A172 (cell line): ENCODE measurements at places on chromosomes 2 and 18.

DNA sequence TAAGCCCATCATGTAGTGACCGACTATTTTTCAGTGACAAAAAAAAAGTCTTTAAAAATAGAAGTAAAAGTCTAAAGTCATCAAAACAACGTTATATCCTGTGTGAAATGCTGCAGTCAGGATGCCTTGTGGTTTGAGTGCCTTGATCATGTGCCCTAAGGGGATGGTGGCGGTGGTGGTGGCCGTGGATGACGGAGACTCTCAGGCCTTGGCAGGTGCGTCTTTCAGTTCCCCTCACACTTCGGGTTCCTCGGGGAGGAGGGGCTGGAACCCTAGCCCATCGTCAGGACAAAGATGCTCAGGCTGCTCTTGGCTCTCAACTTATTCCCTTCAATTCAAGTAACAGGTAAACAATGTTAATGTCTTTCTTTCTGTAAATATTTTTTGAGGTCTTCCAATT is at the start of gene CD28:
Gene CD28 (plus strand): TSS at position 237 of the 400 bp plus-strand sequence. CDS start 58 bp downstream, at position 295.
- no peak for DNase-seq

DNA sequence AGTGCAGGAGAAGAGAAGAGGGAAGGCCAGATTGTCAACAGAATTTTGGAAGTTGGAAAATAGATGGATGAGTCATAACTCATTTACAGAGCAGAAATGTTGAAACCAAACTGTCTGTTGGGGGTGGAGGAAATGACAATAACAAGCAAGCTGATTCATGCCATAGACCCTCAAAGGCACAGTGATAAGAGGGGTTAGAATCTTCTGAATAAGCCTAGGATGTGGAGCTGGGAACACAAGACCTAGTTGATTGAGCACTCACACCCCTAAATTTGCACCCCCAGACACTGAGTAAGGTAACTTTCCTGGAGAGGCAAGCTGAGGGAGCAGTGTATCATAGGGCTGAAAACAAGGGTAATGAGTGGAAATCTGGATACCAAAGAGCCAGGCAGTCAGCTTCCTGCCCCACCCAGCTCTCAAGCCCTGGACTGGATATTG is 141.4 kb downstream of the SCG2 start:
- DNase-seq, result peak; percentile 60

GRCh38 chr2:166373951-166374350 is 1.8 kb downstream of the SCN9A start:
- peak; percentile 81 for DNase-seq

GRCh38 chr2:108534584-108535356 is 500 bp downstream of the LIMS1 start:
- peak; percentile 42 for DNase-seq

DNA sequence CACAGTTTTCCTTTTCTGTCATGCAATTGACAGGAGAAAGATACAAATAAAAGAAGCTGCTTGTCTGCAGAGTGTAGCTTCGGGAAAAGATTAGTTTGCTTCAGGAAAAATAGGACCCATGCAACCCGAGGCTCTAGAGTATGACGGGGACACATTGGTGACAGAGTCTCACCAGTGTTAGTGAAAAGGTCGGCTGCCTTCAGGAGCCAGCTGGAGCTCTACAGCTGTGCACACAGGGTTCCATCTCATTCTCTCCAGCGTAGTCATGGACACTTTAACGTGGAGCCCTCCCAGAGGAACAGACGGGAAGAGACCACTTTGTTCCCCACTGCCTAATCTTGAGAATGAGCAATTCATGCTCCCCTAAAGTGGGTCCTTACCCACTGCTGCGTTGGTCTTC is 42.9 kb downstream of the FECH start:
- no peak for DNase-seq

DNA sequence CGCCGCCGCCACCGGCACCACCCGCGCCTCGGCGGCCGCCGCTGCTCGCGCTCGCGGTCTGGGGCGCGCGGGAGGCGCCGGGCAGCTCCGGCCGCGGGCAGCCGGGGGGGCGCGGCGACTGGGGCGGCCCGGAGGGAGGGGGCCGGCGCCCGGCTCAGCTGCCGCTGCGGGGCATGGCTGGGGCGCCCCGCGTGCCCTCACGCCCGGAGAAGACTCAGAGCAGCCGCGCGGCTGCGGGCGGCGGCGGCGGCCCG is 295 bp downstream of the GAREM1 start:
- DNase-seq, result no peak

GRCh38 chr2:16223161-16223840 is 283.0 kb downstream of the MYCN start:
- no peak for DNase-seq

DNA sequence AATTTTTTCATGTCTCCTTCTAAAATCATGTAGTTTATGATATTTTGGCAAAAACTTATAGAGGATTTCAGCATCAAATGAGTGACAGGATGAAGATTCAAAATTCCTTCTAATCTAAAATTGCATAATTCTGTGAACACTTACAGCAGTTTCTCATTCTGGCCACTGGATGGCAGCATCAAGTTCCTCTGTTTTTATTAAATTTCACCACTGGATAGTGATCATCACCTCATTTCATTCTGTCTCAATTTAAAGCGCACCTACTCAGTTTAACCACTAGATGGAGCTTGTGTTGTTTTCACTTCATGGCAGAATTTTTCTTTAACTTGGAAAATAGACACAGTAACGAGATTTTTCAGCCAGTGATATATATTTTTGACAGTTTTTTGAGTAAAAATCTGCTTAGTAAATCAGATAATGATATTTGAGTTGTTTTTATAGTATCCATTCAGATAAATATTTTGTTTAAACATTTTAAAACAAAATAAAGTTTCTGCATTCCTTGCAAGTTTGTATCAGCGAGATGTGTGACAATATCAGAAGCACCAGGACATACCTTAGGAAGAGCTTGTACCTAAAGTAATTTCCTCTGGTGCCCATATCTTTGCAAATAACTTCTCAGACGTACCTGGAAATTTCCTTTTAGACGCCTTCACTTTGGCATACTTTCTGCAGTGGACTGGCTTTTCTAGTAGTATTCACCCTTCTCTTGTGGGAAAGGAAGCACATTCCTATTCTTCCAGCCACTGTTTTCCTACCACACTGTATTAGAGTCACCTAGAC is 94.7 kb upstream of the ARHGAP15 start:
- peak; percentile 86 for DNase-seq

GRCh38 chr2:72138011-72138881 is 9.4 kb downstream of the CYP26B1 start:
- DNase-seq, result no peak

GRCh38 chr2:165967746-165968145 is 14.2 kb upstream of the TTC21B start:
- DNase-seq, result no peak

- DNase-seq, result peak; percentile 9
Observed at GRCh38 chr18:74496508-74497323, 553 bp downstream of the CNDP2 start.

- peak; percentile 23 for DNase-seq
Observed at GRCh38 chr18:7452331-7452730, 114.8 kb upstream of the PTPRM start.

DNA sequence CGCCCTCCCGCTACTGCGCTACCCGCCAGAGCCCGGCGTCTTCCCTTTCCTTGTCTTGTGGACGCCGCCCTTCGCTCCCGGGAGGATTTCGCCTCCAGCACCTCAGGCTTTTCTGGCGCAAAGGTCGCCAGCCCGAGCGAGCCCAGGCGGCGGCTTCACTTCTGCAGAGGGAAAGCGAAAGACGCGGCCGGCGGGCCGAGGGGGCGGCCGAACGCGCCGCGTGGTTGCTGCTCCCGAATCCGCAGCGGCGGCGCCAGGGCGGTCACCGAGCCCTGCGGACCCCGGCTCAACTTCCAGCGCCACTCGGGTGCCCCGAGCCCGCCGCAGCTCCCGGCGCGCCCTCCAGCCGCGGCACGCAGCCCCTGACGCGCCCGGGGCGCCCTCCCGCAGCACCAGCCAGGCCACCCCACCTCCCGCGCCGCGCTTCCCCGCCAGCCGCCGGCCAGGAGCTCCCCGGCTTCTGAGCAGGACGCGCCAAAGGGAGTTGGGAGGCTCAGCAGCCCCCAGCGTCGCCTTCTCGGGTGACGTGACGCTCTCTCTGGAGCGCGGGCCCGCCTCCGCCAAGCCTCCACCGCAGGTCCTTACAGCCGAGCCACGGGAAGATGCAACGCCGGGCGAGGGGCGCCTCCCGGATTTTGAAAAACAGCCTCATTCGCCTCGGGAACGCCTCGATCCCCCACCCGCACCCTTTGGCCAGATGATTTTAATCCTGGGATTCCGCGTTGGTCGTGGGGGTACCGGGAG is 84.9 kb upstream of the EPB41L3 start:
- DNase-seq, result no peak

GRCh38 chr2:200193331-200193730 is 113.2 kb upstream of the SPATS2L start:
- DNase-seq, result no peak

DNA sequence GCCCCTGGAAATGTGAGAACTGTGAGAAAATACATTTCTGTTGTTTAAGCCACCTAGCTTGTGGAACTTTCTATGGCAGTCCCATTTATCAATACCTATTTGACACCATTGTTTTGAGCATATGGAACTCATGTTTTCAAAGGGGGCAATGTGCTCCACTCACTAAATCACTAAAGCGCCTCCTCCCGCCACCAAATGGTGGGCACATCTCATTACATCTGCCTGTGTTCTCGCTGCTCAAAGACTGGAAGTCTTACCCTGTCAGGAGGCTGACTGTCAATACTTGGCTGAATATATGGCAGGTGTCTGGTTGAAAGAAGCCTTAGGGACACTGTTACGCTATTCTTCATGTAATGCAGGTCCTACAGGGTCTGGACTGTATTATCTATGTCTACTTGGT is 767.7 kb downstream of the TSN start:
- DNase-seq, result no peak
